Stimulated activated CD4-positive, alpha-beta T cell treated with anti-CD3 and anti-CD28 coated beads, Interleukin-1b, Interleukin-23, amount 100 ng/mL, for 1 hour (primary cell): ENCODE measurements at places on chromosomes 5 and 9.

DNA sequence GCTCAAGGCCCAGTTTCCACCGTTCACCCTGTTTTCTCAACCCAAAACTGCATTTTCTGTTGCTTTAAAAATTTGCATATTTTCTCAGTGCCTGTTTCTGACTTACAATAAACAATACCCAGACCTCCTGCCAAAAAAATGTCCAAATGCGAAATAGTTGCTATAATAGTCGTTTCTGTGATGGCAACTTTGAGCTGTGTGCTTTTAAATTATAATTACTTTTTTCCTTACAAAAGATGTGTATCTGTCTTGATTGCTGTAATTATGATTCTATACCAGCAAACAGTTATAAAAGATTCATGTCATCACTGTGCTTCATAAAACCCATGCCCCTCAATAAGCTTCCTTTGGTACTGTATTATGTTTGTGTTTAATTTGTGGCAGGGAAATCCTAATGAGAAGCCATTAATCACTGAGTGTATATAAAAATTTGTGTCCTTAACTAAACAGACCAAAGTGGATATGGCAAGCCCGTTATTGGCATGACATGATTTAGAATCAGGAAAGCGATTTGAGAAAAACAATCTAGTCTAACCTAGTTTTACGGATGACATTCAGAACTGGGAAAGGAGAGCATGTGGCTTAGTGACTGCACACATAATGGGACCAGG lies 5.4 kb upstream of the SLC1A3 start:
- no peak for DNase-seq

DNA sequence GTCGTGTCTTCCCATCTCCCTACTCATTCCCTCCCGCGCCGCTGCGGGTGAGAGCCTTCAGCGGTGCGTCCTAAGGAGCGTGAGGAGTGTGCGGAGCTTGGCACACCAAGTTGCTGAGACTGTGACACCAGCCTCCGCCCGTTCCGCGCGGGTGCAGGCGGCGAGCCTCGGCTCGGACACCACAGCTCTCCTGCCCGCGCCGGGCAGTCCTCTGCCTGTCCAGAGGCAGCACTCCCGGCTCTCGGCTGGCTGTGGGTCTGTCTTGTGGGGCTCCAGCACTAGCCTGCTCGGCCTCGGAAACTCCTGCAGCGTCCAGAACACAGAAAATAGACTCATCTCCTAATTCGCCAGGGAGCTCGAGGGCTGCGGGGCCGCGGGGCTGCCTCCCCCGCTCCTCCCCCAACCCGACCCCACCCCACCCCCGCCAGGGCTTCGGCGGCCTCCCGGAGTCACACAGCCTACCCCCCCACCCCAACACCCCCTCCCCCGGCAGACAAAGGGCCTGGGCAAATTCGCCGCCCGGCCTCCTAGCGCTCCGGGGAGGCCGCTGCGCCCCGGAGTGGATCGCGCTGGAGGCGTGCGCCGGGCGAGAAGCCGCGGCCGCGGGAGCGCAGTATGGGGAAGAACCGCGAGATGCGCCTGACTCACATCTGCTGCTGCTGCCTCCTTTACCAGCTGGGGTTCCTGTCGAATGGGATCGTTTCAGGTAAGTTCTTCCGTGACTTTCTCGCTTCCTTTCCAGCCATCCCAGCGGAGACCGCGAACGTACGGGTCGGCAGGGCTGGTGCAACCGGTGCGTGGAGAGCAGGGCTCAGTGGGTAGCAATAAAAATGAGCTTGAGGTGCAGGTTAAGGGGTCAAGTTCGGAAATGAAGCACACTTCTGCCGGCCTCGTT lies at the start of gene ADAMTS19:
Gene ADAMTS19 (plus strand): TSS at position 522 of the 895 bp plus-strand sequence. CDS start 94 bp downstream, at position 616.
- no peak for DNase-seq

- no peak for DNase-seq
Measured at GRCh38 chr5:74328221-74328630, 312.3 kb downstream of the ENC1 start.

DNA sequence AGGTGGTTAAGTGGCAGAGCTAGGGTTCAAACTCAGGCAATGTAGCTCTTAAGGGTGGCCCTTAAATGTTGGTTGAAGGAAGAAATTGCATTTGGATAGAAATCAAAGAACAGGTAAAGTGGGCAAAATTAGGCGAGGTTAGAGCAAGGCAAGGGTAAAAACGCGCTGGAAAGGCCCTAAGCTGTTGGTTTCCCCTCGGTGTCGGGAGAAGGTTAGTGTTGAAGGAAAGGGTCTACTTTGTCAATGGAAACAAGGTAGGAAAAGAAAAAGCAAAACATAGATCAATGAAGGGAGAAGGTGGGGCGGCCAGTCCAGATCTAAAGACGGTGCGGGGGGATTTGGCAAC lies 431 bp downstream of the FASTKD3 start:
- no peak for DNase-seq

DNA sequence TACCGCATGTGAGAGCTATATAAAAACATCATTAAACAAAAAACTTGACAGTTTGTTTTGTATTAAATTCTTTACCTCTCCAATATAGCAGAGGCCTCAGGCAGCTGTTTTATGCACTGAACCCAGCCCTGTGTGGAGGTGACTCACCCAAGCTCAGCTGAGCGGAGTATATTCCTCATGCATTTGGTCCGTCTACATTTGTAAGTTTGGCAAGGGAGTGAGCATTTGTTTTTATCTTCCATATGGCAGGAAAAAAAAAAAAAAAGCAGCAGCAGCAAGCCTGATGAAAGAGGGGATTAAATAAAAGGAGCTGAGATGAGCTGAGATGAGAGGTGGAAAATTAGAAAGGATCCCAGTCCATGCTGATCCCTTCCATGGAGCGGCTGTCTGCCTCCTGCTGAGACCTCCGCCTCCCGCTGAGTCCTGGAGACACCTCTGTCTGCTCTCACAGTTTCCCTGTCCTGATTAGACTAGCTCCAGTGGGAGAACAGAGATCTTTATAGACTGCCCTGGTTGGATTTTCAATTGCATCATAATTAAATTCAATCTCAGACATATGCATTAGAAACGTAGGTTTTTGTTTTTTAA lies 112.0 kb upstream of the CTNND2 start:
- no peak for DNase-seq

DNA sequence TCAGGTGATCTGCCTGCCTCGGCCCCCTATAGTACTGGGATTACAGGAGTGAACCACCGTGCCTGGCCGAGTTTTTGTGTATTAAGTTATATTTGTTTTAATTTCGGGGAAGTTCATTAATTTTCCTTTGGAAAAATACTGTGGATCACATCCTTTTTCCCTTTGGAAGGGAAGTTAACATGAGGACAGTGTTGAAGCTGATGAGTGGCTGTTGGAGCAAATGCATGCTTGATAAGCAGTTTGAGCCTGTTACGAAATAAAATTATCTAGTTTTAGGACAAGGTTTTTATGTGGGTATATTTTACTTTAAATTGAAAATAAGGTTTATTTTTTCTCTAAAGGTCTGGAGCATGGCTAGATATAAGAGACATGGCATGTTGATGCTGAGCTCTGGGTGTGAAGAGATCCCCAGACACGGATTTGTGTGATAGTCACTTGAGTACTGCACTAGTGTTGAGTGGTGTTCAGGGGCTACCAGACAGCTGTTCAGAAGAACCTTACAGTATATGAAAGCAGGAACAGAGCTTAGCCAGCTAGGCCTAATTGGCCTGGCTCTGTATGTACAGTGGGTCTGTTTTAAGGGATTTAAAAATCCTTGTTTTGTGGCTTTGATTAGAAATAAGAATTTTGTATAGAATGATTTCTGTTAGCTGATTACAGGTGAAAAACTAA lies 17.4 kb downstream of the LMNB1 start:
- no peak for DNase-seq

DNA sequence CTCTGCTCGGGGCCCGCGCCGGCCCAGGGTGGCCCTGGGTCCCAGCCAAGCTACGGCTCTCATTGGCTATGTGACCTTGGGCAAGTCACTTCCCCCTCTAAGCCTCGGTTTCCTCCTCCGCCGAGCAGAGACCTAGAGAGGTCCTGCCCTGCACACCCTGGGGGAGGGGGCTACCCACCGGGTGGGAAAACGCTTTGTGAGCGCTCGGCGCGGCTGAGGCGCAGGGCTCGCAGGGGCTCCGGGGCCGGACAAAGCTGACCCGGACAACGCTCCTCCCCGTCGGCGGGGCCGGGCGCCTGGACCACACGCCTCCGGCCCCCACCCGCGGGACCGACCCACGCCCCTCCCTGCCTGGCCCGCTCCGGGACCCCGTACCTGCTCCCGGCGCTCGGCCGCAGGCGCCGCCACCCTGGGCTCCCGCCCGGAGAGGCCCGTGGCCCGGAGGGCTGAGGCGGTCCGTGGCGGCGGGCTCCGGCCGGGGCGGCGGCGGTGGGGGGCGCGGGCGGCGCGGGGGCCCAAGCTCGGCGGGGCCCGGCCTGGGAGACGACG lies 85.7 kb upstream of the MELK start:
- peak; percentile 9 for DNase-seq

DNA sequence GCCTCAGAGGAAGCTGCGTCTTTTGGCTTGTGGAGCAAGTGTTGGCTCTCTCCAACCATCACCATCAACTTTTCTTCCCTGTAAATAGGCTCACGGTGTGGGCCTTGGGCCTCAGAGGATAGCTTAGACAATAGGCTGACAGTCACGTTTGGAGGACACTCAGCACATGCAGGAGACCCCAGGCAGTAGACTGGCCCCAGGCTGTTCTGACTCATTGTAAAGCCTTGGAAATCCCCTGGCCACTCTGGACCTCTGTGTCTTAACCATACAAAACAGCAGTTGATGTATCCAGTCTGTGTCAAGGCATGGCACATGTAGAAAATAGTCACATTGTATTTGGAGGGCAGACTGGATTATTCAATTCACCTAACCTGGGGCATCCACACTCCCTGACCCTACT lies 18.6 kb downstream of the CD74 start:
- no peak for DNase-seq

DNA sequence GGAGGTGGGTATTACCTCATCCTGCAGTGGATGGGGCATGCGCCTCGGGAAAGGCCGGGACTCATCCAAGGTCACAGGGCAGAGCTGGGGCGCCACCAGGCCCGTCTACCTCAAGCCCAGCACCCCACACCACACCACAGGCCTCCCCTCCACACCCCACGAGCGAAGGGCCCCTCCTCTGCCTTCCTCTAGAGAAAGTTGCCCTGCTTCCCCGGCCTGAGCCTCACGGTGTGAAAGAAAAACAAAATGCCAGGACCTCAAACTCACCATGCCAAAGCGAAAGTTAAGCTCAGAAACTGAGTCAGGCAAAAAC lies 161.1 kb downstream of the COL23A1 start:
- no peak for DNase-seq
